CD4-positive, alpha-beta T cell treated with Interleukin-4 for 1 hour (primary cell): ENCODE measurements at places on chromosomes 4 and X.

DNA sequence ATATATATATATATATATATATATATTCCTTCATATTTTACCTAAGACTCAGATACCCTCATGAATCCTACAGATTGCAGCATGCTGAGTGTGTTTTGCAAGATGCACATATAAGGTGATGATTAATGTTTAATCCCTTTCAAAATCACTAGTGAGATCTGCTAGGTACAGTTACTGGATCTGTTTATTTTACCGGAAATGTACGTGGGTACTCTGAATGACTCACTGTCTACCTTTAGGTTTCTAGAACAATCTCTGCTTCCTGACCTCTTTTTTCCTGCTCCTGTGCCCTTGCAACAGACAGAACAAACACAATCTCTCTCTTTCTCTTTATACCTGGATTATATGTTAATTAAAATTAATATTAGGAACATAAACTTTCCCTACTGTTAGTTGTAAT, 379.6 kb downstream of the FAM133A start:
- no peak for DNase-seq

DNA sequence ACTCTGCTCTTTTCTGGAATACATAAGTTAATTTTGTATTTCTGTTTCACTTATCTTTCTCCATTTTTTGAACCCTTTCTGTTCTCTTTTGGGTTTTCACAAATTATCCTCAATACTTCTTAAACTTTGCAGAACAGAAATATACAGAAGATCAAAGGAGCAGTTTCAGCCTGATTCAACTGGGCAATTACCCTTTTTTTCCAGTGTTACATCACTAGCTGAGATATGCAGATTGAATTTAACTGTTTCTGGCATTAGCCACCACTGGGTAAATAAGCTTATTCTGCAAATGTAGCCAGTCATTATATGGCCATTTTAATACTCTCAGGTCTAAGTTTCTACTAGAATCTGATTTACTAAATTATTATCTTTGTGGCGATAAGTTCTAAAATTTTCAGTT, 66.9 kb upstream of the GRID2 start:
- no peak for DNase-seq

DNA sequence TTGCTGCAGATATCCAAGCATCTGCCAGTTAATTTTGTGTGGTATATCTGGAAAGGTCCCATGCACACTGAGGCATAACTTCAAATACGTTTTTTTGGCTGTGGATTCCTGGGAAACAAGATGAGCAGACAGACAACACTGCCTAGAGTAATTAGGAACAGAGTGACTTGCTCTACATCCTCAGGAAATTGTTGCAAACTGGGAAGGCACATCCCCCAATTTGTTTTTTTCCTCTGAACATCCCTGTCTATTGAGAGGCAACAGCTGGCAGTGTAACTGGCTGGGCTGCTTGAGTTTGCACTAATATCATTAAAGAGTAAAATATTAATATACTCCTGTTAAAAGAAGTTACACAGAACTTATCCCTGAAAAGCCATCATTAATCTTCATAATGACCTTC, 207.7 kb upstream of the SLIT2 start:
- no peak for DNase-seq

DNA sequence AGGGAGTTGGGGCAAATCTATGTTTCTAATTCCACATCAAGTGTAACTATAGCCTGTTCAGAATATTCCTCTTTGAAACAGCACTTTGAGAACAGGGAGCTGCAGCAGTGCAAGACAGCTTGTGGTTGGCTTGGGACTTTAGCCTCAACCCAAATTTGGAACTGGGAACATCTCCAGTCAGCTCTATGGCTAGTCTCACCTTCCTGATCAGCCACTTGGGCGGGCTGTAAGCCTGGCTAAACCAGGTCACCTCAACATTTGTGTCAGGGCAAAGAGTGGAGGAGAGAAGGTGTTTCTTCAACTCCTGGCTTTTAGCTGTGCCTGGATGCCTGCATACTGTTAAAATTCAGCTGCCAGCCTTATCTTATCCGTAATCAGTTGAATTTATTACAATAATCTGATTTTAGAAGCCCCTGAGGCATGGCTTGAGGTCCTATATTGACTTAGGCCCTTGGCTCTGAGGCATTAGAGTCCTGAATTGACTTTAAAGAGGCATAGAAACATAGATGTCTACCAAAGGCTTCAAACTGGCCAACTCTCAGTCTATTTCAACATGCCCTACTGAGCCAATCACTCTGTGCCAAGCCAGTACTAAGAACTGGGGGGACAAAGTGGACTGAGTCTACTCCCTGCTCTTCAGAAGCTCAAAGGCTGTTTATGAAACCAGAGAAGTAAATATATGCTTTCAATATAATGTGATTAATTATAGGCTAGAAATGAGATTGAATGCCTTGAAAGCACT, 18.7 kb upstream of the AR start:
- no peak for DNase-seq

DNA sequence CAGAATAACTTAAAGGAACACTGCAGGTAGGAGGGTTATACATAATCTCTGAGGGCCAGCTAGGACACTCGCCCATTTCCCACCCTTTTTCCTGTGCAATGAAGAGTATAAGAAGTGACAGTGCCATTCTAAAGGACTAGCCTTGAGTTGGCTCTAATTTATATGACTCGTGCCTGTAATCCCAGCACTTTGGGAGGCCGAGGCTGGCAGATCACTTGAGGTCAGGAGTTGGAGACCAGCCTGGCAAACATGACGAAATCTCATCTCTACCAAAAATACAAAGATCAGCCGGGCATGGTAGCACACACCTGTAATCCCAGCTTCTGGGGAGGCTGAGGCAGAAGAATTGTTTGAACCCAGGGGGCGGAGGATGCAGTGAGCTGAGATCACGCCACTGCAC, 4.4 kb downstream of the TBC1D1 start:
- no peak for DNase-seq

GRCh38 chr4:135718019-135718418, 1516.4 kb upstream of the PABPC4L start:
- no peak for DNase-seq

DNA sequence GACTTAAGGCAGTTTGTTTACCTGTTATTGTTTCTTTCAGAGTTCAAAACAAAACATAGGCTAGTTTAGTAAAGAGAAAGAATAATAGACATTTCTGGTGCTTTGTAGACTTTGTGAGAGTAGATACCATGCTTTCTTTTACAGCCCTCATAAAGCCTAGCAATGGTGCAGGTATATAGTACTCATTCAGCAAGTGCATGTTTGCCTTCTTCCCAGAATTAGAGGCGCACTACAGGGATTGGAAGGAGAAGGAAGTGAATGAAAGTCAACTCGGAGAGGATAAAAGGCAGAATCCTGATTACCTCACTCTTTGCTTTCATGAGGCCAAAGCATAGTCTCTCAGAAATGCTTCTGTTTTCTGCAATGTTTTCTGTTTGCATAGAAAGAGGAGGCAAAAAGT, 43.1 kb upstream of the FHDC1 start:
- no peak for DNase-seq

DNA sequence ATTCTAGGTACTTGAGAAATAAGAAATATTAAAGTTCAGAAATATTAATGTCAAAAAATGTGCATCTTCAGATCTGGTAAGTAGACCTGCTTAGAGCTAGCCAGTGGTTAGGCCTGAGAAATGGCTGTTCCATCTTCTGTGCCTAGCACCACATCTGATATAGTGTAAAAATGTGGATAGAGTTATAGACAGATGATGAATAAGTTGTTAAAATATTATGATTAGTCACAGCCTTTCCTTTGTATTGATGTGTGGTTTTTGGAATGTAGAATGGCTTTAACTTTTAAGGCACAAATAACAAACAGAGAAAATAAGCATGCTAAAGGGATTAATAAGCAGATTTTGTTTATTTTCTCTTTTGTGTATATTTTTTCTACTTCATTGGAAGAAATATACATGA, 133.5 kb upstream of the NUDT6 start:
- no peak for DNase-seq

GRCh38 chr4:184200296-184200695, 17.4 kb downstream of the ENPP6 start:
- no peak for DNase-seq

GRCh38 chr4:156223985-156224384, 270.3 kb upstream of the CTSO start:
- DNase-seq = no peak

DNA sequence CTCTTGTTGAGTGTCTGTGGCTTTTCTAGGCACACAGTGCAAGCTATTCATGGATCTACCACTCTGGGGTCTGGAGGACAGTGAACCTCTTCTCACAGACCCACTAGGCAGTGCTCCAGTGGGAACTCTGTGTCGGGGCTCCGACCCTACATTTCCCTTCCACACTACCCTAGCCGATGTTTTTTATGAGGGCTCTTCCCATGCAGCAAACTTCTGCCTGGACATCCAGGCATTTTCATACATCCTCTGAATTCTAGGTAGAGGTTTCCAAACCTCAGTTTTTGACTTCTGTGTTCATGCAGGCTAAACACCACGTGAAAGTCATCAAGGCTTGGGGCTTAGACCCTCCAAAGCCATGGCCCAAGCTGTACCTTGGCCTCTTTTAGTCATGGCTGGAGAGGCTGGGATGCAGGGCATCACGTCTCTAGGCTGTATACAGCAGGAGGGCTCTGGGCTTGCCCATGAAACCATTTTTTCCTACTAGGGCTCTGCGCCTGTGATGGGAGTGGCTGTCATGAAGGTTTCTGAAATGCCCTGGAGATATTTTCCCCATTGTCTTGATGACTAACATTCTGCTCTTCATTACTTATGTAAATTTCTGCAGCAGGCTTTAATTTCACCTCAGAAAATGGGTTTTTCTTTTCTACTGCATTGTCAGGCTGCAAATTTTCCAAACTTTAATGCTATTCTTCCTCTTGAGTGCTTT, 249.8 kb upstream of the CPEB2 start:
- DNase-seq = no peak

DNA sequence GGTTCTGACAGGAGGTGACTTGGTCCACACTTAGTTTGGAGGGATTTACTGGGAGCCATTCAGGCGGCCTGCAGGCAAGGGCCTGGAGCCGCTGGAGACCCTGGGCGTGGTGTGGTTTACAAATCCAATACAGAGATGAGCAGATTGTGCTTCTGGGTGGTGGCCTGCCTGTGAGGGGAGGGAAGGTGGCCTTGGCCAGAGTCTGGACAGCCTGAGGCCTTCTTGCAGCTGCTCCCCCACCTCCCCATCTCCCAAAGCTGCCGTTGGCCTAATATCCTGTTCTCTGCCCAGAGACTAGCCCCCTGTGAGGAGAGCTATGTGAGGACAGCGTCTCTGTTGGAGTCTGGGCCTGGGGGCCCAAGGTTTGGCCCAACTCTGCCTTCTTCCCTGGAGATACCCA, 163.9 kb upstream of the MAMLD1 start:
- DNase-seq = no peak

GRCh38 chrX:17375367-17375636, 302 bp downstream of the NHS start:
- DNase-seq = no peak

GRCh38 chrX:136194536-136194935, 47.2 kb downstream of the FHL1 start:
- DNase-seq = no peak

DNA sequence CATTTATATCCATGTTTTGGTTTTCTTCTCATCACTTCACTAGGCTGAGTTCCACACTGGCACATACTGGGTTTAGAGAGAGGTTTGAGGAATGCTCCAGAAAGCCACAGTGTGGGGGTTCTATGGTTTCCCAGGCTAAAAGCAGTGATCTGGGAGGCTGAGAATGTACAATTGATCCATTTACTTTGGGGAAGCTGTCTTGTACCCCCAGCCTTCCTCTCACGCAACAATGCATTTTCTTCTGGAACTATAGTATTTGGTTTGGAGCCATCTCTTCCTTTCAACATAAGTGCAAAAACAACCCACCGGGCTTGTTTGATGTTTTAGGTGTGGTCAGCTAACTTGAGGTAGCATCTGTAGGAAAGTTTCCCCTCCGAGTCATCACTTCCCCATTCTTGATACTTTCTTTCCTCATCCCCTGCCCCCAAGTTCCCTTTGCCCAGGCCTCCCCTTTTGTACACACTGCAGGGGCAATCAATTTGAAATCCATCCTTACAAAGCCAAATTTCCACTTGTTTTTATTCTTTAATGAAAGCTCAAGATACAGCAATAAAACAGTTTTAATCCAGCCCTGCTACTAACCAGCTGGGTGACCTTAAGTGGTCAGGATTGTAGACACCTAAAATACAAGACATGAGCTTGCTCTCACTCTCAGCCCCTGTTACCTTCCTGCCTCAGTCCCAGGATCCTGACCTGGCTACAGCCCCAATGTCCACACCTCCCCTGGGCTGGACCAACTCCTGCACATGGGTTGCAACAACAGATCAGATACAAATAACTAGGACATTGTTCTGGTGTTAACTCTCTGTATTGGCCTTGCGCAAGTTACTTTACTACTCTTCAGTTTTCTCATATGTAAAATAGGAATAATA, 109.2 kb downstream of the FHDC1 start:
- DNase-seq = peak; percentile 42

DNA sequence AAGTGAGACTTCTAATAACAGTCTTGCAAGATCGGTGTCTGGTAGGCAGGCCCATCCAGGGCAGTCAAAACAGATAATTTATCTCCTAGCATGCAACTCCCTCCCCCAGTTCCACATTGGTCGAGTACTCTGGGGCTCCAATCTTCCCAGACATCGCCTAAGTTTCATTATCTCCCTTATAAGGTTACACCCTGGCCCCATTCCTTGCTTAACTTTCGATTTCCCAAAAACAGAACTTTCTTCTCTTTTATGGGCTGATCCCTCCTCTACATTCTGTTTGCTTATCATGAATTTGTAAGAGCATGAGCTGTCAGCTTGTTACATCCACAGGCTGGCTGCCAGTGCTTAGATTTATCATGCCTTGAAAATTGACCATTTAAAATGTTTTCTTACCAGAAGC, 471.3 kb downstream of the TECRL start:
- no peak for DNase-seq

- DNase-seq = no peak
Observed at GRCh38 chr4:82380344-82380743, 6.6 kb upstream of the HNRNPD start.

GRCh38 chr4:11218692-11219091, 210.0 kb downstream of the HS3ST1 start:
- DNase-seq = no peak
